ENCODE measurements at places on chromosomes 5 and 9. TPM values are rescaled to one million over a fixed set of nuclear protein-coding genes. Genes with fewer than 3 reads are reported as not detected.

GLIPR2 gene
- total RNA-seq = 17.9 TPM

CCNO gene
- total RNA-seq = not detected

CAMK2A gene
- 0.29 TPM for total RNA-seq

GRXCR2 gene
- not detected for total RNA-seq

GRIA1 gene
- 3.4 TPM for total RNA-seq

FOXD4L5 gene
- not detected for total RNA-seq

ZFR gene
- 48.1 TPM for total RNA-seq

FAM221B gene
- total RNA-seq = not detected

ABO gene
- total RNA-seq = not detected

ENTPD2 gene
- total RNA-seq = not detected

LCN15 gene
- not detected for total RNA-seq

SLC46A2 gene
- total RNA-seq = not detected

PDE6A gene
- not detected for total RNA-seq

DEPDC1B gene
- total RNA-seq = 11.9 TPM

TAF11L10 gene
- total RNA-seq = not detected

TLX3 gene
- not detected for total RNA-seq

ENG gene
- 54.2 TPM for total RNA-seq

FAM169A gene
- 1.1 TPM for total RNA-seq

PCDHB14 gene
- total RNA-seq = under 0.01 TPM

CD72 gene
- 0.35 TPM for total RNA-seq

GALNT12 gene
- total RNA-seq = 8.0 TPM
